ENCODE measurements at places on chromosomes 4 and X. TPM values are rescaled to one million over a fixed set of nuclear protein-coding genes. Genes with fewer than 3 reads are reported as not detected.

Gene KLKB1
- not detected for total RNA-seq

Gene SHROOM2
- 11.8 TPM for total RNA-seq

Gene GPM6B
- not detected for total RNA-seq

Gene HMX1
- total RNA-seq = not detected

Gene BEND2
- total RNA-seq = not detected

Gene WWC2
- 51.8 TPM for total RNA-seq

Gene FGA
- total RNA-seq = not detected

Gene MMRN1
- 414 TPM for total RNA-seq

Gene GAR1
- total RNA-seq = 27.7 TPM

Gene FGFBP2
- total RNA-seq = not detected

Gene STBD1
- 0.25 TPM for total RNA-seq
